Stimulated activated CD8-positive, alpha-beta memory T cell treated with anti-CD3 and anti-CD28 coated beads, Interleukin-15, amount 100 ng/mL, for 48 hours (primary cell): ENCODE measurements at places on chromosomes 1 and 21.

GRCh38 chr1:67880056-67880601 lies 46.9 kb upstream of the GNG12 start:
- no peak for DNase-seq

GRCh38 chr1:96845464-96845863 lies 123.9 kb downstream of the PTBP2 start:
- peak; percentile 8 for DNase-seq

DNA sequence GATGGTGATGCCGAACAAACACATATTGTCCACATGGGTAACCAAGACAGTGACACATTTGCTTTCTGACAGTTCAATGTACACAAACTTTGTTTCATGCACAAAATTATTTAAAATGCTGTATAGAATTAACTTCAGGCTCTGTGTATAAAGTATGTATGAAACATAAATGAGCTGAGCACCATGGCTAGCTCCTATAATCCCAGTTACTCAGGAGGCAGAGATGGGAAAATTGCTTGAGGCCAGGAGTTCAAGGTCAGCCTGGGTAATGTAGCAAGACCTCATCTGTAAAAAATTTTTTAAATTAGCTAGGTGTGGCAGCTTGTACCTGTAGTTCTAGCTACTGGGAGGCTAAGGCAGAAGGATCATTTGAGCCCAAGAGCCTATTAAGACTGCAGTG lies 19.2 kb upstream of the RC3H1 start:
- no peak for DNase-seq

DNA sequence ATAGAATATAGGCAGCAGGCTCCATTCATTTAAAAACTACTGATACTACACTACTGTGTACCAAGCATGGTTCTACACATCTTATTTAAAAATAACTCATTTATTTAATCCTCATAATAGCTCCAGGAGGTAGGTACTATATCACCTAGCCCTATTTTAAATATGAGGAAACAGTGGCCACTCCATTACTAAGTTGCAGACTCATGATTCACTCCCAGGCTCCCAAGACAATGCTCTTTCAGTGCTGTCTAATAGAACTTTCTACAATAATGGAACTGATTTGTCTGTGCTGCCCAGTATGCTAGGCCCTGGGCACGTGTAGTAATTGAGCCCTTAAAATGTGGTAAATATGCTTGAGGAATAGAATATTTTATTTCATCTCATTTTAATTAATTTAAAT lies 357.1 kb downstream of the LTN1 start:
- no peak for DNase-seq

- no peak for DNase-seq
These were observed 300.0 kb downstream of the BARHL2 start for GRCh38 chr1:90417126-90417525.

- no peak for DNase-seq
These were observed 30.3 kb upstream of the MUTYH start for GRCh38 chr1:45370575-45370974.
